Stimulated activated naive B cell treated with anti-CD40 and anti-IgM and Interleukin-4, amounts not matched to agents 10 μg/mL and 1 μg/mL and 100 μg/mL, for 72 hours (primary cell): ENCODE measurements at places on chromosomes 7 and 10.

DNA sequence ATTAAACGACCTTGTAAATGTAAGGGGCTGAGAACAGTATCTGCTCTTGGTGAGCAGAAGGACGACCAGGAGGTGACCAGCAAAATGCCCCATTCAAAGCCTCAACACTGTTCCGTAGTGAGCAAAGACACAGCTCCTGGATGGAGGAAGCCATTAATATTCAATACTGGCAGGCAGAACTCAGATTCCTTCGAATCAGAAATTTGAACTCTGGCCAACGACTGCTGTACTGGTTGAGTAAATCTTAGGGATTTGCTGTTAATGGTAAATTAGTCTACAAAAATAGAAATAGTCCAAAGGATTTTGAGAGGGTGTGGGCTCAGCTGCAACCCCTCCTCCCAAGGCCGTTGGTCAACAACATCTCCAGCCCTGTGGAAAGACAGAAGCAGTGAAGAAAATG, 130.5 kb upstream of the PFKP start:
- H3K36me3 ChIP-seq, result peaks cover 11% of the 10 kb centered on the region
- H3K4me3 ChIP-seq, result no peak overlapping the region
- H3K27me3 ChIP-seq, result peaks cover 28% of the 10 kb centered on the region
- no peak overlapping the region for H3K27ac ChIP-seq
- DNase-seq, result no peak

GRCh38 chr7:112649560-112649959, 140.6 kb downstream of the TMEM168 start:
- H3K4me1 ChIP-seq, result no peaks in the 10 kb centered on the region
- no peaks in the 10 kb centered on the region for H3K36me3 ChIP-seq
- H3K27me3 ChIP-seq, result peaks cover 5% of the 10 kb centered on the region

DNA sequence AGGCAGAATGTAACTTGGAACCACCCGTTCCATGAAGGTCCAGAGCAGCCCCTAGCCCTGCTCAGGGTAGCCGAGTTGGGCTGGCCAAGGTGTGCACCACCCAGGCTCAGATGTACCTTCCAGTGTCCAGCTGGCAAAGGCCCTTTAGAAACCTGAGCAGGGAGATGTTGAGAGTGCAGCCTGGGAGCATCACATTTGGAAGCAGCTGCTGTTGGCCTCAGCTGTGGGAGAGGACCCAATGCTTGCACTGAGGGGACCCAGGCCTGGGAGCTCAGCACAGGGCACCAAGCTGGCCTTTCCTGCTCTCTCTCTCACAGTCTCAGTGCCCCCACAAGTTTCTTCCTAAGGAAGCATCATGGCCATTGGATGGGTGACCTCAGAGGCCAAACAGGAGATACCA, 33.5 kb downstream of the ANXA8 start:
- H3K27ac ChIP-seq, result no peak overlapping the region
- H3K36me3 ChIP-seq, result no peaks in the 10 kb centered on the region
- H3K4me3 ChIP-seq, result no peak overlapping the region
- no peak for DNase-seq
- peaks cover 6% of the 10 kb centered on the region for H3K27me3 ChIP-seq

DNA sequence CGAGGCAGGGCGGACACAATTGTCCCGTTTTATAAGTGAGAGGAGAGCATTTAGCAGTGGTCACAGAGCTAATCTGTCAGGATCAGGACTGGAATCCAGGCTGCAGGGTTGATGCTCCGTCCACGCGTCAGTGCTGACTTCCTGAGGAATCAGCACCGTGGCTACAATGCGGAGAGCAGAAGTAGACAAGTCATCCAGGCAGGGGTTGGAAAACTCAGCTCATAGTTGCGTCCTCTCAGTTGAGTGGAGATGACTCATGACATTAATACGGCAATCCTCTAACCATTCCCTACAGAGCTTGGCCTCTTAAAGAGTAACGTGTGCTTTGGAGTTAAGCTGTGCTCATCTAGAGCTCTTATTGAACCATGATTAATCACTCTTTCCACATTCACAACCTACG, 17.1 kb upstream of the HTR5A start:
- H3K27ac ChIP-seq, result no peak overlapping the region
- DNase-seq, result no peak
- no peaks in the 10 kb centered on the region for H3K36me3 ChIP-seq
- H3K27me3 ChIP-seq, result peaks cover 30% of the 10 kb centered on the region
- no peaks in the 10 kb centered on the region for H3K4me1 ChIP-seq
- H3K4me3 ChIP-seq, result no peak overlapping the region
